Spinal cord (tissue), 10 donors: ENCODE measurements at places on chromosomes 3 and 15. TPM values are rescaled to one million over a fixed set of nuclear protein-coding genes. Genes with fewer than 3 reads are reported as not detected.

GRCh38 chr3:1191026-1191425 lies 98.2 kb downstream of the CNTN6 start:
- H3K4me1 ChIP-seq: no peaks in the 10 kb centered on the region

DNA sequence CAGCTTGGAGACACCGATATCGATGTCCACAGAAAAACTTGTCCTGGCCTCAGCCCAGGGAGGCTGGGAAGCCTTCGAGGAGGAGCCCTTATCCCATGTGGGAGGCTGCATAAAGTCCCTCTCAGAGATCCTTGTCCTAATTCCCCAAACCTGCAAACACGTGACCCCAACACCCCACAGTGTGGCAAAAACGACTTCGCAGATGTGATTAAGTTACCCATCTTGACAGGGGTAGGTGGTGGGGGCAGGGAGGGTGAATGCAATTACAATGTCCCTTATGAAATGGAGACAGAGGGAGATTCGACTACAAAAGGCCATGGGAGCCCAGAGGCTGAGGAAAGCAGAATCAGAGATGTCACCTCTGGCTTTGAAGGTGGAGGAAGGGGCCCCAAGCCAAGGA lies 2.3 kb upstream of the TLR9 start:
- H3K27ac ChIP-seq: no peak overlapping the region
- H3K4me1 ChIP-seq: peaks cover 7% of the 10 kb centered on the region
- no peak overlapping the region for H3K4me3 ChIP-seq
- DNase-seq: no peak

Gene PLS1
- 3.8 TPM for total RNA-seq

Gene CADM2
- total RNA-seq: 42.2 TPM
